ENCODE measurements at places on chromosomes 1 and 21. TPM values are rescaled to one million over a fixed set of nuclear protein-coding genes. Genes with fewer than 3 reads are reported as not detected.

The OR2T35 gene
- not detected for total RNA-seq

The CD84 gene
- total RNA-seq = 22.9 TPM

The PALMD gene
- total RNA-seq = 40.0 TPM

The CLDN17 gene
- not detected for total RNA-seq

The FMOD gene
- 204 TPM for total RNA-seq

The SAMD11 gene
- 44.3 TPM for total RNA-seq

The ATP1A4 gene
- total RNA-seq = not detected

The CACNA1S gene
- total RNA-seq = not detected

The LGR6 gene
- 31.7 TPM for total RNA-seq

The RHD gene
- not detected for total RNA-seq

- no peaks in the 10 kb centered on the region for H3K4me1 ChIP-seq
- no peaks in the 10 kb centered on the region for H3K36me3 ChIP-seq
- DNase-seq = no peak
- no peak overlapping the region for H3K27ac ChIP-seq
- no peaks in the 10 kb centered on the region for H3K27me3 ChIP-seq
These were observed 102.4 kb upstream of the IGSF21 start for GRCh38 chr1:18005238-18005637.

- H3K27ac ChIP-seq = no peak overlapping the region
- no peak overlapping the region for H3K4me3 ChIP-seq
- no peaks in the 10 kb centered on the region for H3K4me1 ChIP-seq
- H3K36me3 ChIP-seq = no peaks in the 10 kb centered on the region
These were observed 3.3 kb downstream of the RGS16 start for GRCh38 chr1:182600745-182601415.

- no peaks in the 10 kb centered on the region for H3K27me3 ChIP-seq
- H3K27ac ChIP-seq = no peak overlapping the region
- no peaks in the 10 kb centered on the region for H3K4me1 ChIP-seq
- no peaks in the 10 kb centered on the region for H3K36me3 ChIP-seq
These were observed 123.7 kb upstream of the HMGB4 start for GRCh38 chr1:33740040-33740744.

GRCh38 chr1:115322631-115323030 is 15.4 kb downstream of the NGF start:
- H3K27ac ChIP-seq = no peak overlapping the region
- no peaks in the 10 kb centered on the region for H3K27me3 ChIP-seq
- H3K36me3 ChIP-seq = no peaks in the 10 kb centered on the region
- peaks cover 3% of the 10 kb centered on the region for H3K4me1 ChIP-seq

DNA sequence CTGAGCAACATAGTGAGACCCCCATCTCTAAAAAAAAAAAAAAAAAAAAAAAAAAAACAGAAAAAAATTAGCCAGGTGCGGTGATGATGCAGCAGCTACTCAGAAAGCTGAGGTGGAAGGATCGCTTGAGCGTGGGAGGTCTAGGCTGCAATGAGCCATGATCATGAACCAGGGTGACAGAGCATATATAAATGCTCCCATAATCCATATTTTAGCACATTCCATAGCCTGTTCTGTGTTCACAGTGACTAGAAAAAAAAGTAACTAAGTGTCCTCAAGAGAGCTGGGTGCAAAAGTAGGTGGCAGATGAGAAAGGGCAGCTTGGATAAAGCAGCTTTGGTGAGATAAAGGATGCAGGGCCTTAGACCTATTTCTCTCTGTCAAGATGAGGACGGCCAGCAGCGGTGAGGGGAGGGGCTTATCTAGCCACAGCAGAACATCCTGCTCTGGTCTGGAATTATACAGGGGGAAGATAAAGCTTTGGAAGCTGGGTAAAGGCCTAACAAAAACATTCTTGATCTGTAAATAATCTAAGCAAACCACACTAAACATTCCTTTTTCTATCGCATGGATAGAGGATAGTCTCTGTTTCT is 205.3 kb downstream of the DAB1 start:
- H3K27me3 ChIP-seq = no peaks in the 10 kb centered on the region
- no peak overlapping the region for H3K27ac ChIP-seq
- no peak overlapping the region for H3K4me3 ChIP-seq
- H3K36me3 ChIP-seq = no peaks in the 10 kb centered on the region
- no peaks in the 10 kb centered on the region for H3K4me1 ChIP-seq

GRCh38 chr1:158813164-158813563 is 18.0 kb upstream of the MNDA start:
- DNase-seq = no peak
- no peaks in the 10 kb centered on the region for H3K36me3 ChIP-seq
- no peaks in the 10 kb centered on the region for H3K27me3 ChIP-seq

DNA sequence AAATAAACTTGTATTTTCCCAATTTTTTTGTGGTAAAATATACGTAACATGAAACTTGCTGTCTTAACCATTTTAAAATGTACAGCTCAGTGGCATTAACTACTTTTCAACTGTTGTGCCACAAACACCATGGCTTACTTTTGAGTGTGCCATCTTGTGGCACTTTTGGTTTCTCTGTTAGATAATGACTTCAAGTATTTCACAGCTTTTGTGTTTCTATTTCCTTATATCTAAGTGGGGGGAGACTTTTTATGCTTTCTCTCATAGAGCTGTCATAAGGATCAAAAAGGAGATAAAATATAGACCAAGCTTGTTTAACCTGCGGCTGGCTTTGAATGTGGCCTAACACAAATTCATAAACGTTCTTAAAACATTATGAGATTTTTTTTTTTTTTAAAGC is 44.3 kb downstream of the CDC14A start:
- H3K27me3 ChIP-seq = no peaks in the 10 kb centered on the region
- H3K4me3 ChIP-seq = no peak overlapping the region
- H3K27ac ChIP-seq = no peak overlapping the region

- peak overlapping the region; percentile 83 for H3K4me3 ChIP-seq
- H3K4me1 ChIP-seq = peaks cover 16% of the 10 kb centered on the region
- DNase-seq = no peak
- H3K36me3 ChIP-seq = no peaks in the 10 kb centered on the region
These were observed 89.9 kb upstream of the IPO9 start for GRCh38 chr1:201739080-201739479.

GRCh38 chr21:27680181-27680580 is 713.3 kb upstream of the ADAMTS5 start:
- H3K4me3 ChIP-seq = no peak overlapping the region
- H3K27ac ChIP-seq = no peak overlapping the region
- H3K4me1 ChIP-seq = peaks cover 2% of the 10 kb centered on the region
- no peaks in the 10 kb centered on the region for H3K36me3 ChIP-seq
- H3K27me3 ChIP-seq = no peaks in the 10 kb centered on the region
- no peak for DNase-seq

DNA sequence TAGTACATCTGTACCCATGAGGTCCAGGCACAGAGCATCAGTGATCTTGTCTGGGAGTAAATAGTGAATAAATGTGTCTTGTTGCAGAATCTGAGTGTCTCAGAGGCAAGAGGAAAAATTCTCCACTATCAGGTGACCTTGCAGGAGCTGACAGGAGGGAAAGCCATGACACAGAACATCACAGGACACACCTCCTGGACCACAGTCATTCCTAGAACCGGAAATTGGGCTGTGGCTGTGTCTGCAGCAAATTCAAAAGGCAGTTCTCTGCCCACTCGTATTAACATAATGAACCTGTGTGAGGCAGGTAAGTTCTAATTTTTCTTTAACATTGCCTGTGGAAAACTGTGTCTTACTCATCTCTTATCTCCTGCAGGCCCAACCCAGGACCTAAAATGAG is 43.1 kb downstream of the IL12RB2 start:
- no peak overlapping the region for H3K27ac ChIP-seq
- H3K36me3 ChIP-seq = no peaks in the 10 kb centered on the region
- no peak overlapping the region for H3K4me3 ChIP-seq
- H3K27me3 ChIP-seq = peaks cover 1% of the 10 kb centered on the region

GRCh38 chr1:25148673-25149300 is 83.5 kb downstream of the SYF2 start:
- no peaks in the 10 kb centered on the region for H3K27me3 ChIP-seq
- no peaks in the 10 kb centered on the region for H3K36me3 ChIP-seq
- no peak for DNase-seq
- no peaks in the 10 kb centered on the region for H3K4me1 ChIP-seq
- no peak overlapping the region for H3K4me3 ChIP-seq
- H3K27ac ChIP-seq = no peak overlapping the region

GRCh38 chr1:193415256-193415655 is 228.8 kb upstream of the B3GALT2 start:
- no peak for DNase-seq

DNA sequence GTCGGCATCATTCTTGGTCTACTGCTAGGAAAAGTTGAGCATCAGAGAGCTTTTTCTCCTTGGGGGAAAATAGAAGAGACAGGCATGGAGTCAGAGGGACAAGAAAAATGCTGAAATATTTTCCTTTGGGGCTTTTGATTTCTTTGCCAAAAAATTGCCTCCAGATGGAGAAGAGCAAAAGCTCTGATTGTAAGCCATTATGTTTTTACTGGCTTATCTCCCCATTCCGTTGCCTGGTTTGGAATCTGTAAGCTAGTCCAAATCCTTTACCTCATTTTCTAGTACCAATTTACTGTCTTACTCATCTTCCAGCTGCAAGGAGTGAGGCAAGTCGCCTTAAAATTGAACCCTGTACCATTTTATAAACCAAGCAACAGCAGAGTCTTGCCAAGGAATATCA is 23.3 kb upstream of the NBL1 start:
- no peaks in the 10 kb centered on the region for H3K4me1 ChIP-seq
- DNase-seq = no peak
- no peaks in the 10 kb centered on the region for H3K27me3 ChIP-seq

- H3K27me3 ChIP-seq = no peaks in the 10 kb centered on the region
- H3K4me3 ChIP-seq = no peak overlapping the region
- H3K36me3 ChIP-seq = no peaks in the 10 kb centered on the region
- H3K4me1 ChIP-seq = no peaks in the 10 kb centered on the region
- DNase-seq = no peak
These were observed 44.4 kb downstream of the RAP1GAP start for GRCh38 chr1:21624571-21625389.

DNA sequence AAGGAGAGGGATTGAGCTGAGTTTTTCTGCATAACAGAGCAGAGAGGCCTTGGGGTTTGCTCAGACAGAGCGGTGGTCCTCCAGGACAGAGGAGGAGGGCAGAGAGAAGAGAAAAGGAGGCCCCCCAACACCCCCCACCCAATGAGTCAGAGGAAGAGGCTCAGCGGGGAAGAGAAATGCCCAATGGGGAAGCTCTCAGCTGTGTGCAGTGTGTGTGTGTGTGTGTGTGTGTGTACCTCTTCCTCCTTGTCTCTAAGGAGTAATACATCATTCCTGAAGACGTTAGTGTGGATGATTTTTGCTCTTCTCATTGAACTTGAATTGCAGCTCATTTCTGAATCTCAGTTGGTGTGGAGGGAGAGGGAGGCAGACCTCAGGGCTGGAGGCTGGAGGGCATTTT is 8.7 kb downstream of the TMPRSS3 start:
- peaks cover 2% of the 10 kb centered on the region for H3K27me3 ChIP-seq
- no peaks in the 10 kb centered on the region for H3K36me3 ChIP-seq
- no peak overlapping the region for H3K4me3 ChIP-seq
- DNase-seq = no peak

DNA sequence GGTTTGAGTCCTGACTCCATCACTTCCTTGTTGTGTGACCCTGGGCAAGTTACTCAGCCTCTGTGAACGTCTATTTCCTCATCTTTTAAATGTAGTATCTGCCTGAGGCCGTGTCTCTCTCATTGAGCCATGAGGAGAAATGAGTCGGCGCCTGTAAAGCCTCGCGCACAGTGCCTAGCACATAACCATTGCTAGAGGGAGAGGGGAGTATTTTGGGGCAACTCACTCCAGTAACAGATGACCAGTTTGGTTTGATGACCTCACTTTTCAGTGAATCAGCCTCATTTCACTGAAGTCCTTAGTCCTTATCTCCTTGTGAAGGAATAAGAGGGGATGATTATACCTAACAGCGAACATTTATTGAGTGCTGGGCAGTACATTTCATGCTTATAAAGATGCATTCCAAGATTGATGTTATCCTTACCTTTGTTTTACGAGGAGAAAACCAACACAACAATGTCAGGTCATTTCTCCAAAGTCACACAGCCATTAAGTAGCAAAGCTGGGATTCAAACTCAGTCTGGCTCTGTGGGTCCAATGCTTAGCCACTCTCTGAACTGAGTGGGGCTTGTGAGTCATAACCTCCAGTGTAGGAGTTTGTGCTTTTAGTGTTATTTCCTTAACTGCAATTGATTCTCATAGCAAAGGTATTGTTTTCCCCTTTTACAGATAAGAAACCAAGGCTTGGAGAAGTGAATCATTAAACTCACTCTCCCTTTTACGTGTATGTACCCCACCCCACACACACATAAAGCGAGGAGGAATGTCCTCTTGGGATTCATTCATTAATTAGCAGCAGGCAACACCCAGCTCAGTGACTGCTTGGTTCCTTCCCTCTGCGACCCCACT is 25.9 kb downstream of the KCNC4 start:
- H3K4me3 ChIP-seq = no peak overlapping the region
- no peaks in the 10 kb centered on the region for H3K4me1 ChIP-seq
- H3K36me3 ChIP-seq = no peaks in the 10 kb centered on the region
- DNase-seq = no peak

GRCh38 chr1:18160290-18160942 is 52.8 kb downstream of the IGSF21 start:
- no peak overlapping the region for H3K27ac ChIP-seq
- H3K4me3 ChIP-seq = no peak overlapping the region
- no peaks in the 10 kb centered on the region for H3K4me1 ChIP-seq
- no peaks in the 10 kb centered on the region for H3K27me3 ChIP-seq

DNA sequence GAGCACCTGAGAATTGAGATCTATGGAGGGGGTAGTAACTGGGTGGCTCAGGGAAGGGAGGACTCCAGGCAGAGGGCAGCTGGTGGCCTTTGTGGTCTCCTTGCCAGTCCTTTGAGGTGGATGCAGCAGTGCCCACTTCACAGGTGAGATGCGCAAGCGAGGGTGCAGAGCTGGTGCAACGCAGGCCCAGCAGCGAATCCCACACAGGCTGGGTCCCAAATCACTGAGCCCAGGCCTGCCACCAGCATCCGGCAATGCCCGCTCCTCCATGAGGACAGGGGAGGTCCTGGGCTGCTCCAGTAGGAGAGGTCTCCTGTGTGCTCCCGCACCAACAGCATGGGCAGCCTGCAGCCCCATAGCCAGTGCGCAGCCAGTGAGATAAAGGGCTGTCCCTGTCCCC is 318.0 kb downstream of the PCP4 start:
- H3K27ac ChIP-seq = no peak overlapping the region
- H3K4me1 ChIP-seq = no peaks in the 10 kb centered on the region
- H3K4me3 ChIP-seq = no peak overlapping the region
- DNase-seq = no peak
- H3K27me3 ChIP-seq = no peaks in the 10 kb centered on the region

DNA sequence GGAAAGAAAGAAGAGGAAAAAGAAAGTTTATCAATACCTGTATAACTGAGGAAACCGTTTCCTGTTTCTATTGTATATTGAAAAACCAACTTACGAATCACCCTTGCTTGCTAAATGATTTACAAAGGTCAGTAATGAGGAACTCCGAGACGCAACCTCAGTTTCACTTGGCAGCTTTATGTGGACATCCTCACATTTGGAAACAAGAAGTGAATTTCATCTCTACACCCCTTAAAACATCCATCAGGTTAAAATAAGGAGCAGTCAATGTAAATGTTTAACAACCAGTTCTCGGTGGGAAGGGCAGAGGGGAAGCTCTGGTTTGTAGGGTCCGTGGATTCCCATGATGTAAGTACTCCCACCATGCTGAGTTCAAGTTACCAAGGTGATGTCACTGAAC is 481.7 kb upstream of the RUNX1 start:
- no peak overlapping the region for H3K27ac ChIP-seq
- DNase-seq = no peak
- no peak overlapping the region for H3K4me3 ChIP-seq
- H3K36me3 ChIP-seq = no peaks in the 10 kb centered on the region

- peak overlapping the region; percentile 75 for H3K27ac ChIP-seq
- DNase-seq = peak; percentile 86
- H3K27me3 ChIP-seq = no peaks in the 10 kb centered on the region
- H3K36me3 ChIP-seq = no peaks in the 10 kb centered on the region
These were observed 805 bp downstream of the NRIP1 start for GRCh38 chr21:15063814-15064575.

Data from aorta (tissue), 5 donors.